ENCODE measurements at places on chromosomes 1 and 21.

DNA sequence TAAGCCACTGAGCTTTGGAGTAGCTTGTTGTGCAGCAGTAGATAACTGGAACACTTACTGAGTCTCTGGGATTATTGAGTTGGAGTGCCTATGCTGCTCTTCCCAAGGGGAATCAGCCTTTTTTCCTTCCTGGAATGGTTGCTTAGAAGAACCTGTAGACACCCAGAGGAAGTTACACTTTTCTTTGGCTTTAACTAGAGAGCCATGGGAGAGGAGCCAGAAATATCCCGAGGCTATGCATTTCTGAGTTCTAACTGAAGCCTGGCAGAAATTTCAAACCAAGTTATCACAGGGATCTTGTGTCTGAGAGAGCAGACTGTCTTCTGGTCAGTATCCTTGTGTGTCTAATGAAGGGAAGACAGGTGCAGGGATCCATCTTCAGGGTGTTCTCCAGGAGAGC lies 28.3 kb downstream of the LAMC1 start:
- no peaks in the 10 kb centered on the region for H3K4me1 ChIP-seq
- no peak overlapping the region for H3K27ac ChIP-seq
- H3K36me3 ChIP-seq: peaks cover 6% of the 10 kb centered on the region

GRCh38 chr1:108140936-108141335 lies 59.2 kb downstream of the SLC25A24 start:
- no peak overlapping the region for H3K4me3 ChIP-seq
- H3K36me3 ChIP-seq: peaks cover 11% of the 10 kb centered on the region
- H3K4me1 ChIP-seq: peaks cover 4% of the 10 kb centered on the region
- H3K27me3 ChIP-seq: no peaks in the 10 kb centered on the region
- no peak for DNase-seq

- peak; percentile 41 for DNase-seq
- H3K27me3 ChIP-seq: peaks cover 46% of the 10 kb centered on the region
- H3K36me3 ChIP-seq: no peaks in the 10 kb centered on the region
- peaks cover 15% of the 10 kb centered on the region for H3K4me1 ChIP-seq
- no peak overlapping the region for H3K27ac ChIP-seq
These were observed 65.2 kb downstream of the CD247 start for GRCh38 chr1:167453123-167453522.

DNA sequence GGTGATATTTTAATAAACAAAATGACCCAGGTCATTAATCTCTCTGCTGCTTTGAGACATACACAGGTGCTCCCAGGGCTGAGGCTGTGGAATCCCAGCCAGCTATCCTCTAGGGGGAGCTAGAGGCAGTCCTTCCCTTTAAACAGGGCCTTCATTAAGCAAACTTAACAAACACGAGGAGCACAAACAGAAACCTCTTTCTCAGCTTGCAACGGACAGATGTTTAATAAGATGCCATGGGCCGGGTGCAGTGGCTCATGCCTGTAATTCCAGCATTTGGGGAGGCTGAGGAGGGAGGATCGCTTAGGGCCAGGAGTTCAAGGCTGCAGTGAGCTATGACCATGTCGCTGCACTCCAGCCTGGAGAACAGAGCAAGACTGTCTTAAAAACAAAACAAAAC lies 106.7 kb downstream of the HIVEP3 start:
- no peak overlapping the region for H3K4me3 ChIP-seq
- H3K36me3 ChIP-seq: no peaks in the 10 kb centered on the region
- H3K27ac ChIP-seq: no peak overlapping the region
- DNase-seq: peak; percentile 79

Data from neural progenitor cell (in vitro differentiated cells).